ENCODE measurements at places on chromosomes 16 and 17.

GRCh38 chr17:61638087-61638486, 47.1 kb upstream of the NACA2 start:
- DNase-seq = no peak

DNA sequence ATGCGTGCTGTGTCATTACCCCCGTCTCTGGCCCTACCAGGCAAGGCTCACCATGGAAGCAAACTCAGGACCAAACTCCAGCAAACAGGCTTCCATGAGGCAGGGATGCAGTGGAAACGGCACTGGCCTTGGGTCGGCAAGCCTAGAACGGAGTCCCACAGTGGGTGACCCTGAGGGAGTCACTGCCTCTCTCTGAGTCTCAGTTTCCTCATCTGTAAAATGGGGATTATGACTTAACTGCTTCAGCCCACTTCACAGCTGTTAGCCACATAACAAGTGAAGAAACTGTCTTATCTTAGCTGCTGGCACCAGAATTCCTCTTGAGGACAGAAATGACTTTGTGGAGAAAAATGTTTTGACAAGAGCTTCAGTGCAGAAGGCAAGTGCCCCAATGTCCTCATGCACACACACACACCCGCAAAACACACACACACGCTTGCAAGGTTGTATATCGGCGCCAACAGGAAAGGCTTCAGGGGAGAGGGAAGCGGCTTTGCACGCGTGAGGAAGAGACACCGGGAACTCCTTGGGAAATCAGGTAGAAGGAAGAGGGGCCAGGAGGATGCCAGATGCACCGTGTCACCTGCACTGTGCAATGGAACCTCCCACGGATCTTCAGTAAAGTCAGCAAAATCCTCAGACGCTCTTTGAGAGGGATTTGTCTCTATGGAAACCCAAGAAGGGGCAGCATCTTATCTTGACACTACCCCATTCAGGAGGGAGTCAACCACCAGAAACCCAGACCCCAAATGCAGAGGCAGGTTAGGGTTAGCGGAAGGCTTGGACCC, 53.7 kb downstream of the GSG1L start:
- DNase-seq = no peak

DNA sequence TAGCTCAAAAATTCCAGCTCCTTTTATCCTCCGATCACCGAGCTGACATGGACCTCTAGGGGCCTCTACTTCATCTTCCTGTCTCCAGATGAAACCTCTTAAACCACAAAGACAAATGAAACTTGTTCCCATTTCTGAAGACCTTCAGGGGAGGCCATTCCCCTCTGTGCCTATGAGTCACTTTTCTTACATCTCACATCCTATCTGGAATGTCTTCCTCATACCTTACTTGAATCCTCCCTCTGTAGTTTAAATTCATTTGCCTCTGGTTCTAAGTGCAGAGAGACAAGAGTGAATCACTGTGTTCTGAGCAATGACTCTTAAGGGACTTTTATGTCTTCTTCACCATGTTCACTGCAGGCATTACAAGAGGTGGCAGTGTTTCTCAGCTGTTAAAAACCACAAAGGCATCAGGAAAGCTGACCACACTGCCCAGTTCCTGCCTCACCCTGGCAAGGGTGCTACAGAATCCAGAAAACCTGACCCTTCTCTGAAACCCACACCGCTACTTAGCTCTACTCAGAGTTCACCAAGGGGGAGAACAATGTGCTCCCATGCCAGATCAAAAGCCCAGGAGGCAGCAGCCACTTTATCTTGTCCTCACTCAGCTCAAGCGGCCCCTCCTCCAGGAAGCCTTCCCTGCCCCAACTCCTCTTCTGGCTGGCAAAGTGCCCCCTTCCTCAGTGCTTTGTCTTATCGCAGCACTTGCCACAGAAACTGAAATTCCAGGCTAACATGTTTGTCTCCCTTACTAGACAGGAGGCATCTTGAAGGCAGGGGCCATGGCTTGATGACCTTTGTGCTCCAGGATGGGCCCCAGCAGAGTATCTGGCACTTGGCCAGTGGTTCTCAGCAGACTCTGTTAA, 6.4 kb downstream of the CUEDC1 start:
- DNase-seq = peak; percentile 93

DNA sequence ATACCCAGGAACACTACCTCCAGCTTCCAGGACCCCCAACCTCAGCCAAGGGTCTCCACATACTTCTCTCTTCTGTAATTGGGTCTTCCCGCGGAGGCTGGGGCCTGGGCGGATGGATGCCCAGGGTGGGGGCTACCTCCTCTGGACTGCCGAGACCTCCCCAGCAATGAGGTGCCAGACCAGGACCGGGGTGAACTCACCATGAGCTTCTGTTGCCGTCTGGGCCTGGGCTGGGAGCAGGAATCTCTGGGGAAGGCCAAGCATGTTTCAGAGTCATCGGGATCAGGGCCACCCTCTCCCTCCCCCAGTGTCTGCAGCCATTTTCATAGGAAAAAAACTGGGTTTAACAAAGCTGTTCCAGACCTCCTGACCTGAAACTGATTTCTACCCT, 10.3 kb upstream of the BAHCC1 start:
- DNase-seq = no peak

DNA sequence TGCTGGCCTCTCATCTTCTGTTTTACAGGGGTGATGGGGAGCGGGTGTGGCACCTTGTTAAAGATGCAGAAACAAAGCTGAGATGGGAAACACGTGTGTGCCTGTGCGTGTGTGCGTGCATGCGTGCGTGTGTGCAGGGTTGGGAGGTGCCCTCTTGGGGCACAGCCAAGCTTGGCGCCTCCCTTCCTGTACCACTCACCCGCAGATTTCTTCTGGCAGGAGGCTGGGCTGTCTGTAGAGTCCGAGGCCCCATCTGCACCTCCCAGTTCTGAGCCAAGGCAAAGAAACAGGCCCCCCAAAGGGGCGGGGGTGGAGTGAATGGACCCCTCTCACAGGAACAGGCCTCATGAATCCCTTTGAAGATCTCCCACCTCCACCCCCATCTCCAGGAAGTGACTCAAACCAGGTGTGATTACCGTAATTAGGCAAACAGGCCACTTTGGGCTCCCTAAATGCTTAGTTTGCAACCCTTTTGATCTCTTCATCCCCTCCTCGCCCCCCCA, 20.9 kb downstream of the TNS4 start:
- DNase-seq = no peak

- DNase-seq = no peak
These were observed 30.2 kb downstream of the XPO6 start for GRCh38 chr16:28181515-28181914.

DNA sequence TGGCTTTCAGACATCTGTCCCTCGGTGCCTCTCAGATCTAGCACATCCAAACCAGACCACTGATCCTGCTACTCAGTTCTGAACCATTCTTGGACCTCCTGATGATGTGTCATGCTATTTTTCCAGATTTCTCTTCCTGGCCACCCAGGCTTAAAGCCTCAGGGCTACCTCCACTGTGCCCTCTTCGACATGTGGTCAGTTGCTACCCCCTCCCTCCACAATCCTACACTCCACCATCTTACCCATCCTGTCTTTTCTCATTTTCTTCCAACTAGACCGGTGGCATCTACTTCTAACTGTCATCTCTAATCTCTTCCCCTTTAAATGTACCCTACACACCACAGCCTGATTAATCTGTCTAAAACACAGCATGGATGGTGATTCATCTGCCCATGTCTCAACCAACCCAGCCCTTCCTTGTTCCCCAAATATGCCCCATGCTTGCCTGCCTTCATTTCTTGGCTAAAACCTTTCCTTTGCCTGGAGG, 478.6 kb downstream of the SLC39A11 start:
- DNase-seq = peak; percentile 69

- no peak for DNase-seq
These were observed 294.9 kb upstream of the FOXF1 start for GRCh38 chr16:86215233-86215978.

GRCh38 chr17:27947005-27947406, 53.8 kb upstream of the LYRM9 start:
- no peak for DNase-seq

GRCh38 chr17:73772107-73772705, 128.0 kb upstream of the SDK2 start:
- no peak for DNase-seq

DNA sequence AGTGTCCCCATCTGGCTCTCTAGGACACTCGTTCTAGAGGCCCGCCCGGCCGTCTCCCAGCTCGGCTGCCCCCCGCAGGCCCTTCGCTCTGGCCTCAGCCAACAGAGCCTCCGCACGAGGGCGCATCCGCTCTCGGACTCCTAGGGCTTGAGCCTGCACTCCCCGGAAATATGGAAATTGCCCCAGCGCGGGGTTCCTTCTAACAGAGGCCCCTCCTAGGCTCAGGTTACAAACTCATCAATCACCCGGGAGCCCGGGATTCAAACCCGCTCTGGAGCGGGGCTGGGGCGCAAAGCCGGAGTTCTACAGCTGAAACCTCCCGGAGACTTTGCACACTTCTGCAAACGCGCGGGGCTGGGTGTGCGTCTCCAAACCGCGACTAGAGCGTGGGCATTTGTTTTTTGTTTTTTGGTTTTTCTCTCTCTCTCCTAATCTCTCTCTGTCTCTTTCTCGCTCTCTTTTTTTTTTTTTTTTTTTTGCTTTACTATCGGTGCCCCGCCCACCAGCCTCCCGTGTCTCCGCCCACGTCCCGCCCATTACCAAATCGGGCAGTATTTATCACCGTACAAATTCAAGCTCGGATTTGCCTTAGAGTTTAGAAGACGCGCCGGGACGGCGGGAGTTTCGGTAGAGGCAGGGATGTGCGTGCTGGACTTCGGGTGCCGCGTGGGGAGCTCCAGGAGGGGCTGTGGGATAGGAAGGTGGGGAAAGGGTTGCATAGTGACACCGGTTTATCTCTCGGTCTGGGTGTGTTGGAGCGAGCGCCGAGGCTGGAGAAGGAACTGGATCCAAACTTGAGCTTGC, 2.4 kb upstream of the FOXL1 start:
- DNase-seq = peak; percentile 82

DNA sequence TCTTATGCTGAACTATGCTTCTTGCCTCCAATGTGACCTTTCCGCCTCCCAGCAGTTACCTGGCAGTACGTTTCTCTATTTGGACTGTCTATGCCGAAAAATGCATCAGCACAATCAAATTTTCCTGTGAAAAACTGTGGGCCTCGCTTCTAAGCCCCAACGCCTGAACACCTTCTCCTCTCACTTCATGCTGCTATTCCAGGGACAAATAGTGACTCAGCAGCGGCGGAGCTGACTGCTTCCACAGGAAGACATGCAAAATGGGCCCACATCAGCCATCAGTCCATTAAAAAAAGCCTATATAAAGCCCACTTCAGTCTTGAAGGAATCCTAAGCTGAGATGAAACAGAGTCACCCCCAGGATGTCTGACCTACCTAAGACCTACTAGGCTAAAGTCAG, 10.5 kb upstream of the PIP4K2B start:
- no peak for DNase-seq

DNA sequence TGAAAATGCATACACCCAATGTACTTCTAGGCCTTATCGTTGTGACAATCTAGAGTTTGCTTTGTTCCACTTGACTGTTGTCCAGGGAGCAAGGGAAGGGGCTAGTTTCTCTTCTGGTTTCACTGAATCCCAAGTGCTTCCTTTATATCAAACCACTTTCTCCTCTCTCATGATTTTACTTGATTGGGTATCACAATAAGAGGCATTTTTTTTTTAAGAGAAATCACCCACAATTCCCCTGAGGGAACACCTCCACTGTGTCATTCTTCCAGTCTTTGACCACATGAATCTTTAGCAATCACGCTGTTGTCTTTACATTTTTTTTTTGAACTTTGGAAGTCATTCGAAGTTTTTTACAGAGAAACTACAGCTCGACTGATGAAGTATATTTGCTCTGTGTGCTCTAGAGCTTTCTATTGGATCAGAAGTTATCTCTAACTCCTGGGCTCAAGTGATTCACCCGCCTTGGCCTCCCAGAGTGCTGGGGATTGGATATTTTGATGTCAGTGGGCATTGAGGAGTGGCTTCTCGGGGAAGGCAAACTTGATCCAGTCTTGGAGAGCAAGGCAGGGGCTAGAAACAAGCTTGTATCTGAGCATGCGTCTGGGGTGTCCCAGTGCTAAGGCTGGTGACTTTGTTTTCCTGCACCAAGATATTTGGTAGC, 3.0 kb downstream of the CDH1 start:
- DNase-seq = peak; percentile 37

DNA sequence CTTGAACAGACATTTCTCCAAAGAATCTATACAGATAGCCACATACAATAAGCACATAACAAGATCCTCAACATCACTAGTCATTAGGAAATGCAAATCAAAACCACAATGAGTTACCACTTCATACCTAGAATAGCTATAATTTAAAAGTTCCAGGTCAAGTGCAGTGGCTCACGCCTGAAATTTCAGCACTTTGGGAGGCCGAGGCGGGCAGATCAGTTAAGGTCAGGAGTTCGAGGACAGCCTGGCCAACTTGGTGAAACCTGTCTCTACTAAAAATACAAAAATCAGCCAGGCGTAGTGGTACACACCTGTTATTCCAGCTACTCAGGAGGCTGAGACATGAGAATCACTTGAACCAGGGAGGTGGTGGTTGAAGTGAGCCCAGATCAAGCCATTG, 19.9 kb downstream of the RANBP10 start:
- DNase-seq = no peak

DNA sequence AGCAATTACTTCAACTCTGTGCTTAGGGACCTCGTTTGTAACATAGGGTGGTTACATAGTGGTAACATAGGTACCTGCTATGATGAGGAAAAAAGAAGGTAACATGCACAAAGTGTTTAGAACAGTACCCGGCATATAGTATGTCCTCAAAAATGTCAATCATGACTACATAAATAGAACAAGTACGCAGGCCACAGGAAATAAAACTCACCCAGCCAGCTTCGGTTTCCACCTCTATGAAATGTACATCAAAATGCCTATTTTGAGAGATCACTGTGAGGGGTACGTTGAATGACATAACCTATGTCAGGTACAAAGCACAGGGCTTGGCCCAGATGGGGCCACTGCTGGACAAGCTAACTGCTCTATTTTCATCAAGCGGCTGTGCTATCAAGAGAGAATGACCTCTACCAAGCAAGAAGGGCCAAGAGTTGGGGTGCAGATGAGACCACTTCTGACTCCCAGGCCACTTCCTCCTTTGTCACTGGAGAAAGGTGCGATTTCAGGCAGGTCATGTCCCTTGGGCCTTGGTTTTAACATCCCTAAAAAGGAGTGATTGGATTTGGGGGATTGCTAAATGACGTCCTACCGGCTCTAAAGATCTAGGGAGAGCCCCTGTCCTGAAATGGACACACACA, 45.4 kb downstream of the WSB1 start:
- DNase-seq = no peak

DNA sequence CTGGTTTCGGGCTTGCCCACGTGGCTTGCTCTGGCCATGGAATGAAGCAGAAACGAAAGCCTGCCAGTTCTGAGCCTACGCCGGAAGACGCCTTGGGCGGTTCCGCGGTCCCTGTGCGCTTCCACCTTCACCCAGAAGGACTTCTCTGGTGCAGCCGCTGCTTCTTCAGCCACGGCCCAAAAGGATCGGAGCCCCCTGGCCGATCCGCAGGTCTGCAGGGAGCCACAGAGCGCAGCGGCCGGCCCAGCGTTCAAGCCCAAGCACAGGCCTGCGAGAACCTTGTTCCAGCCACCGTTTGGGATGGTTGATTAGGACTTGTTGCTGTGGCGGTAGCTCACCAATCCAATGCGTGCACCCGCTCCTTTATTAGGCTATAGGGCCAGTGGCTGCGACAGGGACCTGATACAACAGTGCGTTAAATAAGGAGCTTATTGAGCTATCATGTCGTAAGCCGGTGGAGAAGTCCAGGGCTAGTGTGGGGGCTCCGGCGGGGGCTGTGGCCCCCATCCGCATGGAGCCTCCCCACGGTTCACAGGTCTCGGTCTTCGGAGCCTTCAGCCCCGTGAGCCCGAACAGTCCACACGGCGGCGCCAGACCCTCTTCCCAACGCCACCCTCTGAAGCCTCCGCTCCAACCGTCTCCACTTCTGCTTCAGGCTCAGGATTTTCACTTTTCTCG, 10.2 kb upstream of the MPP2 start:
- DNase-seq = peak; percentile 58

Measured in suppressor macrophage treated with lipopolysaccharide for 1 hour (primary cell).